ENCODE measurements at places on chromosomes 7 and 10. TPM values are rescaled to one million over a fixed set of nuclear protein-coding genes. Genes with fewer than 3 reads are reported as not detected.

DNA sequence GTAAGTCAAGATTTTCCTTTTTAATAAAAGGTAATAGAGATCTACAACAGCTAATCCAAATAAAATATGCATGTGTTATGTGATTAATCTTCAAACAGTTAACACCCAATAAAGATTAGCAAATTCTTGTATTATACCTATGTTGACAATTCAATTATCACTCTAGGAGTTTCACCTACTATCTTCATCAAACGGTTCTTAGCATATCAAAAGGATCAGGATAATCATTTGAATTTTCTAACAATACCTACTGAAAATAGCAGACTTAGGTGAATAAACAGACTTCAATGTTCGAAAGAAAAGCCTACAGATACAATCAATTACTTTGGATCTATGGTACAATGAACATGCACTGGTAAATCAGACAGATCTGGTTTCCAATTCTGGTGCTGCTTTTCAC is 268.3 kb downstream of the CACNA2D1 start:
- no peak for DNase-seq

DNA sequence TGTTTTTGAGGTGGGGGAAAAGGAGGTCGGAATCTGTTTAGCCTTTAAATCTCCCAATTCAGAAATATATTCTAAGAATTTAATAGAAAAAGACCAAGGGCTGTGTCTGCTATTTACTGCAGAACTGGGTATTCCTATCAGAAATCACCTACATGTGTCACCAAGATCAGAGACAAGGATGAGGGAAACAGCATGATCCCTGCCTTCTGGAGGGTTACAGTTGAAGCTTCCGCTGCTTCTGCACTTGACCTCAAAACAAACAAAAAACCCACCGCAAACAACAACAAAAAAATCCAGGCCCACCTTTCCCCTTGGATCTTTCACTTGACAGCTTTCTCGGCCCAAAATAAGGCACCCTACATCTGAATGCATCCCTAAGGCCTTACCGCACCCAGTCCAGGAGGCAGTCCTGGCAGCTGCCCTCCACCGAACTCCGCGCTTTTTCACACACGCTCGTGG is 750 bp upstream of the CDK14 start:
- no peak for DNase-seq

DNA sequence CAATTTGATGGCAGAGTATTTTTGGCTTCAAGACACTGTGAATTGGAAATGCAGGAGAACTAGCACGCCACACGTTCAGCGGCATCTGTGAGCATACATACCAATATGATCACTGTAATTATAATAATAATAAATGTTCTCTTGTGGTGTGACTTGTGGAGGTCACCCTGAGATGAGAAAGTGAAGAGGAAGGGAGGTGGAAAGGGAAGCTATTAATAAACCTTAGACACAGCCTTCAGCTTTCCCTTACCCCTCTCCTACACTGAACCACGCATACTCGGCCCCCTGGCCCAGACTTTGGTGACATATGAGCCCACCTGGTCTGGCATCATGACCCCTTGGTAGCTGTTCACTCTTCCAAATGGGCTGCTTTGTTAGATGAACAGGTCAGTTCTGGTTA is 139.1 kb downstream of the SORCS3 start:
- DNase-seq: no peak

GRCh38 chr7:76220185-76221057 is 18.7 kb downstream of the SRRM3 start:
- no peak for DNase-seq

DNA sequence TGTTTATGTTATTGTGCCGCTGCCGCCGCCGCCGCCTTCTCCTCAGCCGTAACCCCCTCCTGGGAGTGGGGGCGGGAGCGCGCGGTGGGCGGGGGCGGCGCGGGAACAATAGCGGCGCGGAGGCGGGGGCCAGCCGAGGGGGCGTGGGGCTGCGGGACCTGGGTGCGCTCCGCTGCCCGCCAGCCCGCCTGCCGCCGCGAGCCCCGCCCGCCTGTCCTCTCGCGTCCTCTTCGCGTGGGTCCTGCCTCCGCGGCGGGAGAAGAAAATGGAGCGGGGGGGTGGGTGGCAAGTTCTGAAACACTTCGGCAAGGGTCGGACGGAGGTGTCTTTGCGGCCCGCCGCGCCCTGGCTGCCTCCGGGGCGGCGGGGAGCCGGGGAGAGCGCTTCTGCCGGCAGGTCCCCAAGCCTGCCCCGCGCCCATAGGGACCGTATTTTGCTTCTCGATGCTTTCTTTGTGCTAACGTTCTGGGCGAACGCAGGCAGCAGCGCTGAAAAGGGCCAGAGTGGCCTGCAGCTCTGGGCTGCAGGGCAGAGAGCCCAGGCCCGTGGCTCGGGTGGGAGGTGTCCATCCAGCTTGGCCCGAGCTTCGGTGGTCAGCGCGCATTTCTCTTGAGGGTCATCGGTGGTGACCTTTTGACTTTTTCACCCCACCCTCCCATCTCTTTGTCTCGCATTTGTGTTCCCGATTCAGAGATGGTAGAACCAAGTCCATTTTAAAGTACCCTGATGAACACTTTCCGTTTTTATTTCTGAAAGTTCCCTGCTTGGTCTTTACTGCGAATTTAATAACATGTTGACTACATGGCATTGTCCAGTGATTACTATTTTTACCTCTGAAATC is 613 bp downstream of the MAPK8 start:
- no peak for DNase-seq

DNA sequence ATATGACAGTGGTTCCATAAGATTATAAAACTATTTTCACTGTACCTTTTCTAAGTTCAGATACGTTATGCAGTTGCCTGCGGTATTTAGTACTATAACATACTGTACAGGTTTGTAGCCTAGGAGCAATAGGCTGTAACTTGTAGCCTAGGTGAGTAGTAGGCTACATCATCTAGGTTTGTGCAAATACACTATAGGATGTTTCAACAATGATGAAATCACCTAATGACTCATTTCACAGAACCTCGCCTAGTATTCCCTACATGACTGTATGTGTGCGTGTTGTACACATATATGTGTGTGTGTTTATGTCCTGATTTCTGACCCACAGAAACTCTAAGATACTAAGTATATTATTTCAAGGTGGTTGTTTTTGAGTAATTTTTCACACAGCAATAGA is 139.0 kb downstream of the HERPUD2 start:
- no peak for DNase-seq

DNA sequence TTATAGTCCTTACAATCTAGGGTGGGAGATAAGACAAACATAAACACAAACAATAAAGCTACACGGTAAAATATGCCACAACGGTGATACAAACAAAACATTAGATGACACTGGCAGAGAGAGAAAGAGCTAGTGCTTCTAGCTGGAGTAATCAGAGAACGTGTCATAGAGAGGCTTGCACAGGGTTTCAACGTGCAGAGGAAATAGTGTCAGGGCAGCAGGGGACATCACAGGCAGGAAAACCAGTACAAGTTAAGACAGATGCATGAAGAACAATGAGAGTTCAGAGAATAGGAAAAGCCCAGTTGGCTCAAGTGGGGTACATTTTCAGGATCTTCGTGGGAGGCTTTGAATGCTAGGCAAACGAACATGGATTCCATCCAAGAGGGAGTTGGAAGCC is 91.4 kb downstream of the ZNF438 start:
- DNase-seq: no peak

- no peak for DNase-seq
These were observed 168.8 kb downstream of the PARD3 start for GRCh38 chr10:34646331-34646730.

- no peak for DNase-seq
These were observed 156.4 kb downstream of the PHTF2 start for GRCh38 chr7:77954773-77955555.

DNA sequence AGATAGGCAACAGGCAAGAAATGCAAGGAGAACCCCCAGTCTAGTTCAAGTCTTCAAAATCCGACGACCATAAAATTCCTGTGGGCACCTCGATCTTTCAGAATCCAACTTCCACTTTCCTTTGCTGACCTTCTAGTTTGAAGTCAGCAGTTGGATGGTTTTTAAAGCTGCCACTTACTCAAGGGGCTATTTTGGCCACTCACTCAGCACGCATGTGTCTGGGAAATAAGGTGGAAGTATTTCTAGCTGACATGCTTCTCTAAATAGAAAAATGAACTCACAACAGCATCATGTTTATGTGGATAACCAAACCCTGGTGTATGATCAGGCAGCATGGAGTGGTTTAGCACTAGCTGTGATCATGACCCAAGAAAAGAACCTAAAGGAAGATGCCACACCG is at the start of gene NRAP:
Gene NRAP, minus strand, starts transcription at position 134 of the 400 bp plus-strand sequence. CDS start 159 bp downstream, outside the sequence.
- no peak for DNase-seq

- DNase-seq: no peak
These were observed 97.5 kb upstream of the OIT3 start for GRCh38 chr10:72796042-72796441.

- no peak for DNase-seq
These were observed 109.9 kb upstream of the ABI1 start for GRCh38 chr10:26970667-26971066.

DNA sequence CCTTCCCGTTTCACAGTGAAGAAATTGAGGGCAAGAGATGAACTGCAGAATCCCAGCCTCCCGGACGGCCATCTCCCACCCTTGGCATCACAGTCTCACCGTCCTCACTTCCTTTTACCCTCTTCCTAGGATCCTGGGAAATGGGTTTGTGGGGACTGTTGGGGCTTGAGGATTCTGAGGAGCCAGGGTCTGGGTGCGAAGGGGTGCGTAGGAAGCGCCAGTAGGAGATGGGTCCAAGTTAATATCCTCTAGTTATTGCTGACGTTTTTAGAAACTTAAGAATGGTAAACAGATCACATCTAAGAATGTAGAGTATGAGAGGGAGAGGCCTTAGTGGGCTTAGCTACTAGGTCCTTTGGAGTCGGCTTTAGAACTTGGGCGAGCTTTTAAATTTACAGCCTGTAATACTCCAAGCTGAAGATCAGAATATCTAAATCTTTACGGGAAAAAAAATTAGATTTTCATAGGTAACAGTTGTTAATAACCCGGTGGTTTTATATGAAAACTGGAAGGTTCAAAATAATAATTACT is 696 bp downstream of the MALSU1 start:
- DNase-seq: no peak

GRCh38 chr10:62130948-62131347 is 137.7 kb downstream of the RTKN2 start:
- no peak for DNase-seq

GRCh38 chr10:25725917-25726716 is 207.9 kb upstream of the MYO3A start:
- peak; percentile 65 for DNase-seq

DNA sequence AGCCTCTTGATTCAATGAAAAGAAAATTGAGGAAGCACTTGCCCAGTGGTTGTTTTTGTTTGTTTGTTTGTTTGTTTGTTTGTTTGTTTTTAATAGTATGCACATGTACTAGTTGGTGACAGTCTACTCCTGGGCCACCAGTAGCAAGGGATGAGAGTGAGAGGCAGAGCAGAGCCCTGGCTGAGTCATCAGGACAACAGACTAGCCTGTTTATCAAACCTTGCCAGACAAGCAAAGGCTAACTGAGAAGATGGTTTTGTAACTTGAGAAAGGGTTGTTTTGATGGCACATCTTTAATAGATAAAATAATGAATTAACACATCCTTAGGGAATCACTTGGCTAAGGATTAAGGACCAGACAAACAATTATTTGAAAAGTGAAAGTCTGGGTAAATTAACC is 78.1 kb downstream of the INHBA start:
- DNase-seq: no peak

DNA sequence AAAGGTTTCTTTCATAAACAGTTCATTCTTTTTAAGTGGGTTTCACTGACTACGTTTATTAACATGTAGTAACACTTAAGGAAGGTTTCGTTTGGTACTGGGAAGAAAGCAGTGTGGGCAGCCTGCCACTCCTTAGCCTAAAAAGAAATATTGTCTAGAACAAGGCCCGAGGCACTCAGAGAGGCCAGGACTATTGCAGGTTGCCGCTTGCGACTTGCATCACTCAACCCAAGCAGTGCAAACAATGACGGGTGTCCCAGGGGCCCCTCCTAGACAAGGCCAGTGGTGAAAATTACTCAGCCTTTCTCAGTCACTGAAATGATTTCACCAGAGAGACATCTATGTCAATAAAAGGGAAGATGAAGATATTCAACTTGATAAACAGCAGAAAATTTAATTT is 243.9 kb downstream of the SNX13 start:
- no peak for DNase-seq

- no peak for DNase-seq
These were observed 2.1 kb downstream of the SLC4A2 start for GRCh38 chr7:151061213-151062110.

- no peak for DNase-seq
These were observed 10.5 kb downstream of the DOCK4 start for GRCh38 chr7:112195717-112196116.

DNA sequence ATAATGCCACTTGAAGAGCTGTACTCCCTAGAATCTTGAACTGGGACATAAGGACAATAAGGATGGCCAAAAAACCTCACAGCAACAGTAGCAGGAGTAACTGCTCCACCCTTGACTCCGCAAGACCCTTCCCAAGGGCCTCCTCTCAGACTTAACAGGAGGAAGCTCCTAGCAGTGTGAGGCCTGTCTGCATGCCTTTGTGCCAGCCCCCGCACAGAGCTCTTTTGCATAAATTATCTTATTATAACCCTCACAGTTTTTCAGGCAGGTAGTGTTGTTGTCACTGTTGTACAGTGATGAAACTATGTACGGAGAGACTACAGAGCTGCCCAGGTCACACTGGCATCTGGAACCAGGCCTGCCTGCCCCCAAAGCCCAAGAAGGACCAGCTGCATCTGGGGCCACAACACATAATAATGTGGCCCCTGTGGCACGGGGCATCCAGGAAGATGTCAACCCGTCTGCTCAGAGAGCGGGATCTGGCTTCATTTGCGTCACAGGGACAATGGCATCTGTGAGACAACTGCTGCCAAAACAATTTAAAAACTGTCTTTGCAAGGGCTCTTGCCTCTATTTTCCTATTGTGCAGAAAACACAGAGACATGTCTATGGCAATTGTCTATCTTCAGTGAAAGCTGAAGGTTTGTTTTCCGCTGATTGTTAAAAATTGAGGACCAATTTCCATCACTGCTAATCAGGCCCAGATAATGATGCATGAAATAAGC is 249.3 kb upstream of the GRB10 start:
- DNase-seq: no peak

GRCh38 chr7:28685644-28686417 is 272.3 kb downstream of the TRIL start:
- DNase-seq: no peak

GRCh38 chr10:96491303-96491702 is 22.4 kb downstream of the TLL2 start:
- peak; percentile 19 for DNase-seq

DNA sequence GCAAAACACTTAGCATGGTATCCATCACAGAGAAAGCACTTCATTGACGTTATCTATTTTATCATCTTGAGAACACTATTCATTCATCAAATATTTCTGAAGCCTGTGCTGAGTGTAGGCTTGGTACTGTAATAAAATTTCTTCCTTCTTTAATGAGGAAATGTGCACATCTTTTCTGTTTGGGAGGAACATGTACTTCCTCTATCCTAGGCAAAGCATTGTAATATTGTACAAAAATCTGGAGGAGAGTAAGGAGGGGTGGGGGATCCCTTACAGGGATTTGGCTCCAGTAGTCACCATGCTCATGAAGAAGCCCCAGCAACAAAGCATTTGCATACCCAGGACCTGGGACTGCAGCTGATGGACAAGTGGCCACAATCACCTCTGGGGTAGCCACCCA is 39.9 kb upstream of the SORCS3 start:
- no peak for DNase-seq

The ASIC3 gene
- 22.3 TPM for total RNA-seq

The TRDMT1 gene
- 12.2 TPM for total RNA-seq

The CYP3A7 gene
- total RNA-seq: not detected

The H2BK1 gene
- not detected for total RNA-seq

The FAM25A gene
- not detected for total RNA-seq

The ABCB4 gene
- 1.2 TPM for total RNA-seq

The GRB10 gene
- total RNA-seq: not detected

The GDF2 gene
- total RNA-seq: not detected

The DLX6 gene
- not detected for total RNA-seq

All from OCI-LY7 (cell line).